ENCODE measurements at places on chromosomes 12 and 14. TPM values are rescaled to one million over a fixed set of nuclear protein-coding genes. Genes with fewer than 3 reads are reported as not detected.

Gene FLVCR2
- total RNA-seq: 0.32 TPM

Gene SCYL2
- total RNA-seq: 43.8 TPM

Gene TEAD4
- total RNA-seq: 19.8 TPM

Gene EXOC3L4
- total RNA-seq: not detected

Gene TSPAN8
- 5.8 TPM for total RNA-seq

Gene SYNDIG1L
- total RNA-seq: not detected

Gene ARPC3
- 529 TPM for total RNA-seq
